Dermis blood vessel endothelial cell (primary cell): ENCODE measurements at places on chromosomes 16 and 17. TPM values are rescaled to one million over a fixed set of nuclear protein-coding genes. Genes with fewer than 3 reads are reported as not detected.

Gene HYDIN
- total RNA-seq = 0.17 TPM in 1 of 2 replicates, not detected in the other

Gene ATP6V0D1
- total RNA-seq = 134 and 155 TPM in 2 replicates

Gene CCL3
- total RNA-seq = not detected in 2 replicates

Gene SOST
- total RNA-seq = 0.05 TPM in 1 of 2 replicates, not detected in the other

Gene C16orf86
- total RNA-seq = 3.7 and 3.9 TPM in 2 replicates

Gene SNRNP25
- 17.9 and 25.9 TPM in 2 replicates for total RNA-seq

Gene TMEM220
- 1.5 and 2.7 TPM in 2 replicates for total RNA-seq

Gene TBX6
- 0.17 and 0.23 TPM in 2 replicates for total RNA-seq

Gene SLC43A2
- total RNA-seq = 33.9 and 53.5 TPM in 2 replicates

Gene TK1
- 98.7 and 170 TPM in 2 replicates for total RNA-seq

Gene TBC1D3H
- not detected in 2 replicates for total RNA-seq

Gene WNT9B
- not detected in 2 replicates for total RNA-seq

Gene OTOP3
- total RNA-seq = not detected in 2 replicates

Gene TBC1D3K
- total RNA-seq = not detected in 2 replicates

Gene FAM20A
- total RNA-seq = not detected in 2 replicates

Gene TMEM114
- not detected in 2 replicates for total RNA-seq

Gene OTOP2
- not detected in 2 replicates for total RNA-seq

Gene COA3
- total RNA-seq = 52.5 and 75.7 TPM in 2 replicates

Gene MYH4
- not detected in 2 replicates for total RNA-seq

Gene VTN
- total RNA-seq = 0.14 and 0.34 TPM in 2 replicates

Gene APOH
- not detected in 2 replicates for total RNA-seq

Gene TP53TG3
- total RNA-seq = not detected in 2 replicates

Gene SLFN12L
- under 0.01 and 0.05 TPM in 2 replicates for total RNA-seq

Gene MYH11
- total RNA-seq = 0.05 TPM in 1 of 2 replicates, not detected in the other

Gene TMEM100
- 7.3 and 8.0 TPM in 2 replicates for total RNA-seq

Gene SLC6A2
- total RNA-seq = not detected in 2 replicates

Gene BFAR
- total RNA-seq = 114 and 117 TPM in 2 replicates

Gene KRT31
- not detected in 2 replicates for total RNA-seq

Gene QRICH2
- total RNA-seq = 8.5 and 13.8 TPM in 2 replicates

Gene ALOX12
- not detected in 2 replicates for total RNA-seq

Gene PITPNM3
- 0.23 and 0.34 TPM in 2 replicates for total RNA-seq

Gene FBXL16
- total RNA-seq = 0.05 TPM in 1 of 2 replicates, not detected in the other

Gene SEPTIN1
- total RNA-seq = not detected in 2 replicates

Gene KRTAP1-3
- not detected in 2 replicates for total RNA-seq

Gene VWA3A
- total RNA-seq = 0.17 TPM in 1 of 2 replicates, not detected in the other

Gene CDRT4
- total RNA-seq = 0.93 and 1.9 TPM in 2 replicates

Gene CCDC78
- total RNA-seq = 0.34 and 0.65 TPM in 2 replicates

Gene VPS35L
- 36.4 and 50.3 TPM in 2 replicates for total RNA-seq

Gene CHST5
- total RNA-seq = not detected in 2 replicates

Gene KRT14
- total RNA-seq = 0.05 and 0.85 TPM in 2 replicates

Gene ADAM11
- total RNA-seq = under 0.01 and 0.09 TPM in 2 replicates

Gene AGRP
- total RNA-seq = not detected in 2 replicates

Gene CTRB2
- total RNA-seq = not detected in 2 replicates

Gene FBXL20
- 20.2 and 23.3 TPM in 2 replicates for total RNA-seq

Gene MYH13
- not detected in 2 replicates for total RNA-seq

Gene TM4SF5
- total RNA-seq = not detected in 2 replicates

Gene CCL5
- 0.17 TPM in 1 of 2 replicates, not detected in the other for total RNA-seq

Gene MFAP4
- total RNA-seq = not detected in 2 replicates

Gene MMP28
- 14.1 and 38.1 TPM in 2 replicates for total RNA-seq

Gene PRM2
- total RNA-seq = not detected in 2 replicates

Gene SBK1
- under 0.01 and 0.14 TPM in 2 replicates for total RNA-seq
